ENCODE measurements at places on chromosomes 11 and 22. TPM values are rescaled to one million over a fixed set of nuclear protein-coding genes. Genes with fewer than 3 reads are reported as not detected.
A peak's percentile ranks its signal among the peaks of the same experiment; 100 is the strongest.

Gene MED15
- 49.3 TPM for total RNA-seq

Gene POU2AF3
- not detected for total RNA-seq

DNA sequence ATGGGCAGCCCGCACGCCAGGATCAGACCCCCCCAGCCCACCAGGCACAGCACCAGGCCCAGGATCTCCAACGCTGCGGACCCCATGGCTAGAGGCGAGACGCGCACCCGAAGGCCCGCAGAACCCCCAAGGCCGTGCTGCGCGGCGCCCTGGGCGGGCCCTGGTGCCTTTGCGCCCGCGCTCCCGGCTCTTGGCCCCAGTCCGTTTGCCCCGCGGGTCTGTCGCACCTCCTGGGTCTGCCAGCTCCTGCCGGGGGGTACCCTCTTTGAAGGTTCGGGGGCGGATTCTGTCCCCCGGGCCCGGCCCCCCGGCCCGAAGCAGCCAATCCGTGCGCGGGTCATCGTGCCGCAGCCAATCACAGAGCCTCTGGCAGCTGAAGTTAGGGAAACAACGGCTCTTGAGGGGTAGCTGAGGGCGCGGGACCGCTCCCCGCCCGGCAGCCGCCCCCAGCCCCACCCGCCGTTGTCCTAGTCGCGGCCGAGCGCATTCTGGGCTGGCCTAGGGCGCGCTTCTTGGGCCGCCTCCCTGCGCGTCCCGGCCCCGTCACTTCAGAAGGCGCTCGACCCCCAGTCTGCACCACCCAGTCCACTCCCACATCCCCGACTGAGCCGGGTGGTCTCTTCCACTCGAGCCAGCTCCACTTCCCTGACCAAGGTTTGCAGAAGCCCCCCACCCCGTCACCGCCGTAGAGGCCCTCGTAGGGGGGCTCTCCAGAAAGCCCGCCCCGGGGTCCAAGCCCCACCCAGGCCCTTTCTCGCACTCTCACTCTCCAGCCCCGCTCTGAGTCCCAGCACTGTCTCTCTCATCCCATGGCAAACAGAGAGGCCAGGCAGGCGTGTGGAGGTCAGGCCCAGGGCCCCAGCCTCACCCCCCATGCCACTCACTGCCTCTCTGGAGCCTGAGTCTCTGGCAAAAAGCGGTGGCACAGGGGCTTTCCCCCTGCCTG lies at the start of gene CLDN5:
Gene CLDN5 (minus strand): TSS at position 241 of the 946 bp plus-strand sequence. CDS start 155 bp downstream, at position 86.
- DNase-seq: no peak

GRCh38 chr11:61587951-61588727 lies 7.3 kb upstream of the SYT7 start:
- DNase-seq: peak; percentile 39

- no peak for DNase-seq
Observed at GRCh38 chr11:68950762-68951161, 30.0 kb downstream of the MRGPRD start.

DNA sequence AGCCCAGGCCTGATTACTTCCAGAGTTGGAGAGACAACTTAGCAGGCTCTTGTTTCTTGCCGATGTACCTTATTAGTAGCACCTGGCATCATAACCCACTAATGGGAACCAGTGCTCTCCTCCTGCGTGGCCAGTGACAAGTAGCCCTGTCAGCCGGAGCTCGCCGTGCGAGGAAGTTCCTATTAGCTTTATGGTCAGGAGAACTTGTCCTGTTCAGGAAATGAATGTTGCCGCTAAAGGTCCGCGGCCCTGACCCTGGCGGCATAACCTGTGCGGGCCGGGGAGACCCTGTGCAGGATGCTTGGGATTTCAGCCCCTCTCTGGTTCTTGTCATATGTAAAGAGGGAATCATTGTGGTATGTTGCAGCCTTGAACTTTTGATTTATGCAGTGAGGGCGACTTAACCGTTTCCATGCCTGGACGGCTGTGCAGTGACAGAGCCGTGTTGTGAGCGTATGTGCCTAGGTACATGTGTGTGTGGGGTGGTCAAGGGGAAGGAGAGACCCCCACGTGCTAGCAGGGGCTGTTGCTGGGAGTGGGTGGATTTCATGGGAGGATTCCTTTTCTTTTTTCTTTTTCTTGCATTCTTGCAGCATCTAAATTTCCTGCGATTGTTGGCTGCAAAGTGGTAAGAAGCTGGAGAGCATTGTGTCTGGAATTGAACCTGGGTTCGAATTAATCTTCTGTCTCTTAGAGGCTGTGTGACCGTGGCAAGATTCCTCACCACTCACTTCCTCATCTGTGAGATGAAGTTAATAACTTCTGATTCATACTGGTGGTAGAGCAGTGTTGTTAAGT lies 15.2 kb downstream of the ZBTB16 start:
- no peak for DNase-seq

Gene APOC3
- not detected for total RNA-seq

DNA sequence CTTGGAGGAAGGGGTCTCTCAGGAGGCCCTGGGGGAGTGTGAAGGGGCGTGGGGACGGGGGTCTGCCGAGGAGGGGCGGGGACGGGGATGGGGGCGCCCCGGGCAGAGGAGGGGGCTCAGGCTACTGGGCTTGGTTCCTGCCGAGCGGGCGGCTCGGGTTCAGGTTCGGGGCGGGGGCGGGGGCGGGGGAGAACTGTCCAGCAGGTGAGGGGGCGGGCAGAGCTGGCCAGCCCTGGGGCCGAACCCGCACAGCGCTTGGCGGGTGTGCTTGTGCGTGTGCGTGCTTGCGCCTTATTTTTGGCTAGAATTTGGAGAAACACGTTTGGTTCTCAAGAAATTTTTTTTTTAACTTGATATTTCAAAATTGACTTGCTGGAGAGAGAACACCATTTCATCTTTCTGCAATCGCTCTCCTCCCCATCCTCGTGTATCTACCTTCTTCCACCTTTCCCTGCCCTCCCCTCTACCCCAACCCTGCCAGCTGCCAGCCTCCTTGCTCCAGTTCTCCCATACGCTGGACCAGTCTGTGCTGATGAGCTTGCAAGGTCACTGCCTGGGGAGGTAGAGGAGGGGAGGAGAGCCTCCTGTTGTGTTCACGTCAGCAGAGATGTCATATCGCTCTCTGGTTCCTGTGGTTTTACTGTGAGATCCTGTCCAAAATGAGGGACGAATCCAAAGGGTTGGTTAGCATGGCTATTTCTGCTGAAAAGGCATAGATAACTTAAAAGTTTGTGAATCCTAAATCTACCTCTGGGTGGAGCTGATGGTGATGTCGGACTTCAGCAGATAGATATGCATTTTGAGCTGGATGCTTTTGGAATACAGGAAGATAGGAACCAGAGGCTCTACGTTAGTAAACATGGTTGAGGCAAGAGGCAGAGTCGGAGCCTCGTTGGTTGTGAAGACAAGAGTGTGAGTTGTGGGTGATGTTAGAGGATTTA lies 668 bp downstream of the MADD start:
- DNase-seq: peak; percentile 18

DNA sequence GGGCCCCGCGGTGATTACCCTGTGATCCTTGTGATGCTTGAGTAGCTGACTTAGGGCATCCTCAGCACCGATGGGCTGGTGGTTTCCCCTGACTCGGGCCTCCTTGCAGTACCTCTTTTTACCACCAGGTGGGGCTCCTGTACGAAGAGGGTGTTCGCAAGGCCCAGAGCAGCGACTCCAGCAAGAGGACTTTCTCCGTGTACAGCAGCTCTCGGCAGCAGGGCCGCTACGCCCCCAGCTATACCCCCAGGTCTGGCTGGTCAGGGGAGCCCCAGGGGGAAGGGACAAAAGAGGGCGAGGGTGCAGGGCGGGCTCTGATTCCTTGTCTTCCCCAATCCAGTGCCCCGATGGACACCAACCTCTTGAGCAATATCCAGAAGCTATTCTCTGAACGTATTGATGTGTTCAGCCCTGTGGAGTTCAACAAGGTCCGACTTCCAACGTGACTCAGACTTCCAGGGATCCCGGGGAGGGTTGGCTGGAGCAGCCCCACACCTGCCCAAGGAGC lies 1.3 kb upstream of the TM7SF2 start:
- DNase-seq: peak; percentile 66

Gene TSPAN32
- not detected for total RNA-seq

Gene PRAME
- not detected for total RNA-seq

- no peak for DNase-seq
Observed at GRCh38 chr11:43579919-43580276, 100.6 kb upstream of the HSD17B12 start.

DNA sequence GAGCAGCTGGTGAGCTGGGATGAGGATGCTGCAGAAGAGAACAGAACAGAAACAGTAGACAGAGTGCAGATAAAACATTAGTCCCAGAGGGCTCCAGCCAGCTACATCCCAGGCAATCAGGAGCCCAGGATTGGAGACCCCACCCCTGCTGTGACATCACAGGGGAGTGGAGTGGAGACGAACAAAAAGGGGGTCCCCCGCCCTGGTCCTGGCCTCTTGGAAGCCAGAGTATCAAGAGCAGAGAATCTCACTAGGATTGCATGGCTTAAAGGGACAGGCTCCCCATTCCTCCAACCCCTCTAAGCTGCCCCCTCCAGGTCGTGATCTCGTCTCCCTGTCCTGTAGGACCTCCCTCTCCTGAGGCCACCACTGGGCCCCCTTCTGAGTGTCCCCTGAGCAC lies at the start of gene P2RX3:
Gene P2RX3 (plus strand): TSS at position 211 of the 400 bp plus-strand sequence. CDS start 199 bp downstream, outside the sequence.
- no peak for DNase-seq

DNA sequence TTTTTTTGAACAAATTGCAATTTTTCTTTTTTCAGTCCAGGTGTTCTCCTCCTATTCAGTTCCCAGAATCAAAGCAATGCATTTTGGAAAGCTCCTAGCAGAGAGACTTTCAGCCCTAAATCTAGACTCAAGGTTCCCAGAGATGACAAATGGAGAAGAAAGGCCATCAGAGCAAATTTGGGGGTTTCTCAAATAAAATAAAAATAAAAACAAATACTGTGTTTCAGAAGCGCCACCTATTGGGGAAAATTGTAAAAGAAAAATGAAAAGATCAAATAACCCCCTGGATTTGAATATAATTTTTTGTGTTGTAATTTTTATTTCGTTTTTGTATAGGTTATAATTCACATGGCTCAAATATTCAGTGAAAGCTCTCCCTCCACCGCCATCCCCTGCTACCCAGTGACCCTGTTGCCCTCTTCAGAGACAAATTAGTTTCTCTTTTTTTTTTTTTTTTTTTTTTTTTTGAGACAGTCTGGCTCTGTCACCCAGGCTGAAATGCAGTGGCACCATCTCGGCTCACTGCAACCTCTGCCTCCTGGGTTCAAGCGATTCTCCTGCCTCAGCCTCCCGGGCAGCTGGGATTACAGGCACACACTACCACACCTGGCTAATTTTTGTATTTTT lies 6.2 kb upstream of the UBE4A start:
- DNase-seq: peak; percentile 13

GRCh38 chr11:130653838-130654636 lies 205.6 kb downstream of the ADAMTS15 start:
- DNase-seq: no peak

Gene DBX1
- not detected for total RNA-seq

Gene LMO2
- 1.6 TPM for total RNA-seq

DNA sequence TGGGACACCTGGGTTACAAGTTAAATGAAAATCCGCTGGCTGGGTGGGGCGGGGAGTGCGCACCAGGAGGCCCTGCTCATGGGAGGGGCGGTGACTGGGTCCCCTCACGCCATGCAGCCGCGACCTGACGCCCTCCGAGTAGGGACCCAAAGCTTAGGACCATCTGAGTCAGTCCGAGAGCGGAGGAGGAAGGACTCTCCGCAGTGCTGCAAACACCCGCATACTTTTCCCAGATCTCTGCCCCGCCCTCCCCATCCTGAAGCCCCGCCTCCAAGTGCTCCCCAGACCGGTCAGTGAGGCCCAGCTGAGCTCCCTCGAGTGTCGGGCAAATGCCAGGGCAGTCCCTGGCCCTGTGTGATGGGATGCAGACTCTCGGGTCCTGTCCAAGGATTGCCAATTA lies 6.6 kb upstream of the FLI1 start:
- no peak for DNase-seq

DNA sequence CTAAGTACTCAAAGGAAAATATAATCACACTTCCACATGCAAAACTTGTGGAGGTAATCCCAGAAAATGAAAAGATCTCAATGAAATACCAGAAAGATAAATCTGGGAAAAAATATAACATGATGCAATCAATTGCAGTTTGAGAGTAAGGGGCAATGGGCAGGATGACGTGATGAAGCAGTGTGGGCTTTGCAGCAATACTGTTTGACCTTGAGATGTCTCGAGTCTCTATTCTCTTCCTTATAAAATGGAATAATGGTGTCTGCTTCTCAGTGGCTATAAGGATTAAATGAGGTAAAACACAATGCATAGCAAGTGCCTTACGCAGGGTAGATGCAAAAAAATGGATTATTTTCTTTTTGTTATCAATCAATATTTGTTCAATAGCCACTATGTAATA lies 447.5 kb downstream of the BUD13 start:
- no peak for DNase-seq

- DNase-seq: no peak
Observed at GRCh38 chr11:120722524-120722923, 211.0 kb downstream of the GRIK4 start.

Gene OTOG
- not detected for total RNA-seq

Gene APOBEC3H
- 0.39 TPM for total RNA-seq

DNA sequence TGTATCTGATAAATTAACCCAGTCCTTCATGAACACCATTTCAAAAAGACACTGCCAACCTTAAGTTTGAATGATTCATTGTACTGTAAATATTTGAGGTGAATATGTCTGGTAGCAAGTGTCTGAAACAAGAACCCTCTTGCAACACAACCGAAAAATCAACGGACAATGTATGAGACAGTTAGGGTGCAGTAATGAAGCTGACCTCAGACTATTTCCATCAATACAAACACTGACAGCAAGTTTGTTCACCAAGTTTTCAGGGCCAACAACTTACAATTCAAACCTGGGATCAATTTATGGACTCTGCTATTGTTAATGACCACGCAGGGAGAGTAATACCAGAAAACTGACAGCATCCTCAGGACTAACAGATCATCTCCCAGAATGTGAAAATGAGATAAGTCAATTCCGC lies 126.3 kb downstream of the CADM1 start:
- DNase-seq: peak; percentile 48

Gene RAB39A
- total RNA-seq: not detected

GRCh38 chr22:43993072-43993760 lies 30.9 kb upstream of the PARVB start:
- DNase-seq: peak; percentile 15

DNA sequence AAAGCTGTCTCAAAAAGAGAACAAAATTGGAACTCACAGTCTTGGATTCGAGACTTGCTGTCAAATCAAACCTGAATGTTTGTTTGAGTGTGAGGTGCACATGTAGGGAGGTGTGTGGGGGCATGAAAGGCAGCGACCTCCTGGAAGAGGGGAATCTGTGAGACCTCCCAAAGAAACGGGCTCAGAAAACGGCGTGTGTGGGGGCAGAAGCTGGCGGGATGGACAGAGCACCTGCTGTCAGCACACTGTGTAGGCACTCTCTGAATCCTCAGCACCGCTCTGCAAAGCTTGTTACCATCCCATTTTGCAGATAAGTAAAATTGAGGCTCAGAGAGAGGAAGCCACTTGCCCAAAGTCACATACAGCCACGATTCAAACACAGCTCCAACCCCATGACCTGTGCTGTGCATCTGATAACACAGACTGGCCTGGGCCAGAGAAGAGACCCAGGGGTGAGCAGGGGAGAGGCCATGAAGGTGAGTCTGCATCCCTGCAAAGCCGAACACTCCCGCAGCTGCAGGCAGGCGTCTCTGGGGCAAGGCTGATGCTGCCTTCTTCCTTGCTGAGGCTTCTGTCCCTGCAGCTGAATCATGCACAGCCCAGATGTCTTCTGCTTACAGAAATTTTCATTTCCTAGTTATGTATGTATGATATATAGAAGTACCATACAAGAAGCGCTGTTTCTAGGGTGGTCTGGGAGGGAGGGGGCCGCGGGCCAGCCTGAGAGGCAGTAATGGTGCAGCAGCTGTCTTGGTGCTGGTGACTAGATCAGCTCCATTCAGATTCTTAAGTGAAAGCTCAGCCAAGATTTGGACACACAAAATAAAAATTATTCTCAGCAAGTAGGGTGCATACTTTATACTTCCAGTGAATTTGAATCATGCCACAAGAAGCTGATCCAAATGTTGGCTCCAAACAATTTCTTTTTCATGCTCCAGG lies 67.3 kb upstream of the SHISAL1 start:
- no peak for DNase-seq

Gene LRRC56
- 0.48 TPM for total RNA-seq
